GM12892 (cell line): ENCODE measurements at places on chromosomes 4 and X.

GRCh38 chrX:10062980-10063379 lies 93.8 kb upstream of the CLCN4 start:
- no peak for DNase-seq

- DNase-seq: peak; percentile 43
Measured at GRCh38 chrX:130120321-130120731, 10.0 kb upstream of the ELF4 start.

DNA sequence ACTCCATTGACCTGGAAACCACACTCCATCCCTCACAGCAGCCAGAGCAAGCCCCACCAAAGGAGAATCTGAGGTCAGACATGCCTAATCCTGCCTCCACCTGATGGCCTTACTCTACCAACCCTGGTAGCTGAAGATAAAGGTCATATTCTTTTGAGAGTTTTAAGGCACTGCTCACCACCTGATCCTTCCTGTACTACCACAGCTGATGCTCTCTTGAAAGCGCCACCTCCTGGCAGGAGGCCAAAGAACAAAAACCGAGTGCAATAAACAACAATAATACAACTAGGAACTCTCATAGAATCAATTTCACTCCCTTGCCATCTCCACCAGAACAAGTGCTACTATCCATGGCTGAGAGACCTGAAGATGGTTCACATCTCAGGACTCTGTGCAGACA lies 301.6 kb downstream of the NAF1 start:
- DNase-seq: no peak

DNA sequence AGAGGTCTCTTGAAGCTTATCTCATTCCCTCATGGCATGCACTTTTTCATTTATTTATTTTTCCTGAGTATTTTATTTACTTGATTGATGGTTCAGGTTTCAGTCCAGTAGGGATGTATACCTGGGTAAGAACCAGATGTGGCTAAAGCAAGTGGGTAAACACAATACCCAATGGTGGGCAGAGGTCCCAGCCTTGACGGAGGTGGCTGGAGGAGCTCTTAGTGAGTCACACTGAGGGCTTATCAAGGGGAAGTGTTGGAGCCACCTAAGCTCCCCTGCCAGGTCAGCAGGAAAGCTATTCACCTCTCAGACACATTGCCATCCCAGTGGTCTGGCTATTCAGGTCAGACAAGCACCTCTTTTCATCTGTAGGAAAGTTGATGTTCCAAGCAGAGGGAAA lies 236.2 kb upstream of the MAGEB16 start:
- DNase-seq: no peak

GRCh38 chrX:115058276-115058675 lies 40.9 kb upstream of the IL13RA2 start:
- DNase-seq: no peak

GRCh38 chrX:45801554-45801953 lies 600.9 kb upstream of the DIPK2B start:
- no peak for DNase-seq

GRCh38 chr4:152591396-152591795 lies 55.5 kb upstream of the FBXW7 start:
- DNase-seq: no peak

DNA sequence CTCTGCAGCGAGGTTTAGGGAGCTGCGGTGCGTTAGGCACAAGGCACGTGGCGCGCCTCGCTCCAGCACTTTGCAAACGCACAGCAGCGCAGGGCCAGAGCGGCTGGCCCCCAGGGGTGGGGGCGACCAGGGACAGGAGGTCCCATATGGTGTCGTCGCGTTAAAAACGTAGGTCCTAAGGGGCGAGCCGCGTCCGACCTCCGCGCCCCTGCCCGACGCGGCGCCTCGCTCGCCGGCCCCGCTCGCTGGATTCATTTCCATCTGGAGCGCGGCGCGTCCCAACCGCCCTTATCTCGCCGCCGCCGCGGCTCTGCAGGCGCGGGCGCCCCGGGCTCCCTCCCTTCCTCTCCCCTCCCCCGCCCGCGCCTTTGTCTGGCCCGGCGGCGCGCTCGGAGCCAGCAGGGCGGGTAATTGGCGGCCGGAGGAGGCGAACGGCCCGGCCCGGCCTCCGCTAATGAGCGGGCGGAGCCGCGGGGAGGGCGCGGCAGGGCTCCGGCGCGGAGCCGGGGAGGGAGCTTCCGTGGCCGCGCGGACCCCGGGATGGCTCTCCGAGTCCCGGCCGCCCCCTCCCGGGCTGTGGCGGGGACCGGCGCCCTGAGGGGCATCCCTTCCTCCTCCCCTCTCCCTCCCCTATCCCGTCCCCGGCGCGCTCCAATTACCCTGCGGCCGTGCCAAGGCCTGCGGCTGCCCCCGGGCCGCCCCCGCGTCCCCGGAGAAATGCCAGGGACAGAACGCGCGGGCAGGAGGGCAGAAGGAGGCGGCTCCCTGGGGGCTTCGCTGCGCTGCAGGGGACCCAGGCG lies 409.0 kb downstream of the BCOR start:
- peak; percentile 36 for DNase-seq
